ENCODE measurements at places on chromosomes 4 and X.

DNA sequence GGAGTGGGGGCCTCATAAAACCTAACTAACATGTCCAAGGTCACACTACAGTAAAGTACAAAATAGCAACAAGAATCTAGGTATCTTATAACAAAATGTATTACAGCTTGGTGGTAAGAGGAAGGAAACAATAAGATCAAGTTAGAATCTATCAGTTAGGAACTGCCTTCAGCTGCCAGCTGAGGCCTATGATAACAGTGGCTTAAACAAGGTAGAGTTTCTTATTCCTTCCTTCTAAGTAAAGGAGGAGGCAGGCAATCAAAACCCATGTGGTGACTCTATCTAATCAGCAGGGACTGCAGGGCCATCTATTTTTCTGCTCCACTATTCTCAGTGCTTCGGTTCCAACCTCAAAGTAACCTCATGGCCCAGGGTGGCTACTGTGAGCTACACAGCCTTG lies 10.9 kb downstream of the SH3D19 start:
- no peak for DNase-seq

DNA sequence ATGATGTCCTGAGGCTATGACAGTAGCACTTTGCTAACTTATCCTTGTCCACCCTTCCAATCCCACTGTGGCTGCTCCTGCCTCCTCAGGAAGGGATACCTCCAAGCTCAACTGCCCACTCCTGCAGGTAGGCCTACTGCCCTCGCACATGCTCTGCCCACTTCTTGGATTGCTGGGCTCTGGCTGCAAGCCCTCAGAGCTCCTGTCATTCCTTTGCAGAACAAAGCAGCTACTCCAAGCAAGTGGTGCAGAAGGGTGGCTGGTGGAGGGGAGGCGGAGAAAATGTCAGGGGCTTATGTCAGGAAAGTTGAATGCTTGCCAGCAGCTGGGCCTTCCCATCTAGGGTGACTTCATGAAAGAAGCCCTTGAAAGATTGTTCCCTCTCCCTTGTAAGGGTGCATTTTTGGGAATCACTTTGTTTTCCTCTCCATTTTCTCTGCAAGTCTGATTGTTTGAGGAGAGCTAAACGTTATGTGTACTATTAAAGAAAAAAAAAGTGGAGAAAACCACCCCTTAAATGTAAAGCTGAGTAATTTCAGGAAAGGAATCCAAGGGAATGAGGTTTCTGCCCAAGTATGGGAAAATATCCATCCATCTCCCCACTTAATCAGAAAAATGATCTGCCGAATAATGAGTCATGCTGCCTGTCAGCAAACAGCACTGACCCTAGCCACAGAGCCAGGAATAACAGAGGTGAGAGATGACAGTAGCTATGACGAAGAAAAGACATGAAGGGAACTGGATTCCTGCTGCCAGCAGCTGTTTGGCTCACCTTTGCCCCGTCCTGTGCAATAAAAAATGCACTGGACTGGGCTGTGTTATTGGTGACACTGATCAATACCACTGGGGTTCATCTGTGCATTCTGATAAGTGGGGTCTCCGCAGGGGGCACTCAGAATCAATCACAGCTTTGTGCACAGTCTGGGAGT lies 102.0 kb downstream of the RTL5 start:
- DNase-seq = no peak

DNA sequence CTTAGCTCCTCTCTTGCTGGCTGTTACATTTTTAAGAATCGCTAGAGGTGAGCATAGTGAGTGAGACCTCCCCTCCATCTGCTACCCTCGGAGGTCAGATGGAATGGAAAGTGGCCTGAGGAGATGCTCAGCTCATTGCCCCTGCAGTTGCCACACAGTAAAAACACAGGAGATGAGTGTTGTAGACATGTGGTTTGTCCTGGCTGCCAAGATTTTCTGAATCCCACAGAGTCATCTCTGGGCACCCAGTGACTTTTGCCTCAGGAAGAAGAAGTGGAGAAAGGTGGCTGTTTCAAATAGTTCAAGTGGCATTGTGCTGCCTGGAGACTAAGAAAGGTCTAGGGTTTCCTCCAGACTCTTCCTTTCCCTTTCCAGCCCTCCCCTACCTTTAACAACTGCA lies 271.0 kb downstream of the STK32B start:
- DNase-seq = no peak

DNA sequence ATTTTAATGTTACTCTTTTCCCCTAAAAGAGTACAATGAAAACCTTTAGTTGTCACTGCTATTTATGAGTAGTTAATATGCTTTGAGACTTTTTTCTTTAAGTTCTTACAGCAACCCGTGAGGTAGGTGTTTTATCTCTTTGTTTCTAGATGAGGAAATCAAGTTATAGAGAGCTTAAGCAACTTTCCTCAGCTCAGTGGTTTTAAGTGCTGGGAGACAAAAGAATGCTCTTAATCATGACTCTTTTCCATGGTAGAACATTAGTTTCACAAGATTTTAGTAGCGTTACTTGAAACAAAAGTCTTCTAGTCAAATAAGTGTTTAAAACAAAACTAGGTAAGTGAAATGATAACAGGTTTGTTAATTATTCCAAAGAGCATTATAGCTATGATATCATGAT lies 354.7 kb upstream of the PITX2 start:
- no peak for DNase-seq

Measured in D721Med (cell line).